ENCODE measurements at places on chromosomes 5 and 9. TPM values are rescaled to one million over a fixed set of nuclear protein-coding genes. Genes with fewer than 3 reads are reported as not detected.

- no peak for DNase-seq
Observed at GRCh38 chr5:139543423-139543991, 17.6 kb upstream of the UBE2D2 start.

DNA sequence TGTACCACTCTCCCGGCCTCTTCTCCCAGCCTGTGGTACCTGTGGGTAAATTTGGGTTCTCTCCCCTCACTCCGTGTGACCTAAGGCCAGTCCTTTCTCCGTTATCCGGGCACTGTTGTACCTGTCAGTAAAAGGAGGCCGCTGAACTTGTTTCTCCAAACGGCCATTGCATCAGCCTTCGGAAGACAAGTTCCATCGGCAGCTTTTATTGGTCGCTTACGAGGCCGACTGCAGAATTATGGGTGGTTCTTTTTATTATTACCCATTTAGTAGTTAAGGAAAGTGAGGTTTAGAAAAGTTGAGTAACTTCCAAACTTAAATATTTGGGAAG lies 558 bp downstream of the GRPEL2 start:
- DNase-seq = no peak

GRCh38 chr9:129383019-129383560 lies 205.0 kb upstream of the IER5L start:
- peak; percentile 62 for DNase-seq

GRCh38 chr9:2199999-2200796 lies 185.1 kb downstream of the SMARCA2 start:
- DNase-seq = no peak

DNA sequence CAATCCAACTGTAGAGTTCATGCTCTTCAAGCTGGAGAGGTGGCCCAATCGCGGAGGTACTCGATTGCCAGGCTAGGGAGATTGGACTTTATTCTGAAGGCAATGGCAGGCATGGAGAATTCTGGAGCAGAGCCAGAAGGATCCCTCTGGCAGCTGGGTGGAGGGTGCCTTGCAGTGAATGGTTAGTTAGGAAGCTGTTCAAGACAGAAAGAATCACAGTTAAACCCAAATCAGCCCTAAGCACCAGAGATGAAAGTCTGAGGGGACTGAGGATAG lies 182.4 kb downstream of the RGS3 start:
- DNase-seq = no peak

DNA sequence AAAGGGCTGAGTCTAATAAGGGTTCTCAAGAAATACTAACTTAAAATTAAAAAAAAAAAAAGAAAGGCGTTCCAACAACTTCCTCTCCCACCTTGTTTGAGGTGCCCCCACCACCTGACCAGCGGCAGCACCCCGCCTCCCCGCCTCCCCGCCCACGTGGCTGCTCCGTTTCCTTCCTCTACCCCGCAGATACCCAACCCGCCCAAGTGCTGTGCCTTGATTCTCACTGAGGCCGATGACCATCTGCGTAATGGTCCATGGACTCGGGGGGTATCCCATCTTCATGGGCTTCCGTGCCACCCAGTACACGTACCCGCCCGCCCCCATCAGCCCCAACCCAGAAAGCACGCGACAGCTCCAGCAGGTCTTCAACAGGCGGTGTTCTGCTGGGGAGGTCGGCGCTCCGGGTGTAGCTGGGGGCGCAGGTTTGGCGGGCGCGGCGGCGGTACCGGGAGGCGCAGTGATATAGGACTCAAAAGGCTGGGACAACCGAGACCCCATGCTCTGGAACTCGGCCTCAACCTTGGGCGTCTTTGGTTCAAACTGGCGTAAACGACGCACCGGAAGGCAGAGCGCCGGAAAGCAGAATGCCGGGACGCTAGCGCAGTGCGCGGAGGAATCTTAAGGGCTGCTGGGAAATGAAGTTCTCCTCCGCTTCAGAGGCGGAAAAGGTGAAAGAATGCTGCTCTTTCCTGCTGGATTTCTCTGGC lies at the start of gene DMAC1:
DMAC1 (minus strand) TSS at position 545 of the 710 bp plus-strand sequence; CDS start at position 501, 44 bp downstream.
- DNase-seq = peak; percentile 79

DNA sequence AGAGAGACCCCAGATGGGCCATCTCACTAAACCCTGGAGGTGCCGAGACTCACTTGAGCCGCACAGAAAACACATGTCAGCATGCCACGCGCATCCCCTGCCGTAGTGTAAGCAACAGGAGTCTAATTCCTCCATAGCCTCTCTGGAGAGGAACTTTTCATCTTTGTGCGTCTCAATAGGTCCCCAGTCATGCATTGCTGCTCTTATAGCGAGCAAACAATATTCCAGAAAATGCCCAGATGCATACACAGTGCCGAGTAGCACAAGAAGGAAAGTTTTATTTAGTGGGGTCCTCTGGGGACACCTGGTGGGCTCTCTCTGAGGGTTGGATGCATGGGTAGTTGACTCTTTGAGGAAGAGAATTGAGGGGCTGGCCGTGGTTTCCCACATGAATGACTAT lies 97.9 kb upstream of the DAP start:
- DNase-seq = no peak

DNA sequence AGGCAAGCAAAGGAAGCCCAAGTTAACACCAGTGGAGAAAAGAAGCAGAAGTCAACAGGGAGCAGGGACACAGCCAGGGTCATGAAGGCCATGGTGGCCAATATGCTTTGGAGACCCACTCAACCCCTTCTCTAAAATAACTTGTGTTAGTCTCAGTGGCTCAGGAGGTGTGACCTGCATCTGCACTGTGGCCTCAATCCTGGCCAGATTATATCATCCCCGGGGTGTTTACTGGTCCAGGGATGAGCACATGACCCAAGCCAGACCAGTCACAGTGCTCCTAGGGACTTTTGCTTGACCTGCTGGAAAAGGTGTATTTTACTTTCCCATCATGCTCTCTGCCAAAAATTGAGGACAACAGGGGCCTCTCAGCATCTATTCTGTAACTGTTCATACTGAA lies 105.2 kb downstream of the DPYSL3 start:
- no peak for DNase-seq

DNA sequence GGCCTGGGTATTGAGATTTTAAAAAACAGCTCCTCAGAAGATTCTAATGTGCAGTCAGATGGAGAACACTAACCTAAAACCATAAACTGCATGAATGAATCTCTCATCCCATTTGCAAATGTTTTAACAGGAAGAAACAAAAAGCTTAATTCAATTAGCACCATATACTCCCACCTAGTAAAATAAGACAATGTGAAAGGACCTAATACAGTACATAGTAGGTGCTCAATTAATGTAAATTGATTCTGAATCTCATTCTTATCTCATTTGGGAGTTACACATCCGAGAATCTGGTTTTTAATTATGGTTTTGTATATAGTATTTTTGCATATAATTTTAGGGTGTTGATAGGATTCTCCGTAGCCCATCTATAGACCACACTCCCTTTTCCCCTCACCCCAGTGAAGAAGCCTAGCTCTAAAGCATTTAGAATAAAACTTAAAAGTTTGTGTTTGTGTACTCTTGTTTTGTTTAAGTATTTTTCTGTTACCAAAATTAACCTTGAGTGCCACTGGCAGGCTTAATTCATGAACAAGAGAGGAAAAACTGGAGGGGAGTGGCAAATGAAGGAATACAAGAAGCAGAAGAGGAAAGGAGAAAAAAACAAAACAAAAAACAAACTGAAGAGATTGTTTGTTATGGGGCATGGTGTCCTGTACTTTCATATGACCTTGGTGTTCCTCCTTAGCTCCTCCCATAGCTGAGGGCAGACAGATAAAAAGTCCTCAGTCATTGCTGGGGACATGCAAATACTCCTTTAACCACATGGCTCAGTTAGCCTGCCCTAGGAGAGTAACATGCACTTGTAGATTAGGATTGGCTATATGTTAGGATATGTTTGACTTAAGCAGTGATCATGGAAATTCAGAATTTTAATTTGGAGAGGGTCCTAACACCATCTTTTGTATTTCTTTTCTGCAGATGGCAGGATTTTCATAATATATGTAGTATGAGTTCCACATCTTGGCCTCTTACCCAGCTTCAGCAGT lies 1.2 kb downstream of the RNF14 start:
- DNase-seq = no peak

GRCh38 chr9:4402501-4402900 lies 87.8 kb upstream of the SLC1A1 start:
- DNase-seq = no peak

DNA sequence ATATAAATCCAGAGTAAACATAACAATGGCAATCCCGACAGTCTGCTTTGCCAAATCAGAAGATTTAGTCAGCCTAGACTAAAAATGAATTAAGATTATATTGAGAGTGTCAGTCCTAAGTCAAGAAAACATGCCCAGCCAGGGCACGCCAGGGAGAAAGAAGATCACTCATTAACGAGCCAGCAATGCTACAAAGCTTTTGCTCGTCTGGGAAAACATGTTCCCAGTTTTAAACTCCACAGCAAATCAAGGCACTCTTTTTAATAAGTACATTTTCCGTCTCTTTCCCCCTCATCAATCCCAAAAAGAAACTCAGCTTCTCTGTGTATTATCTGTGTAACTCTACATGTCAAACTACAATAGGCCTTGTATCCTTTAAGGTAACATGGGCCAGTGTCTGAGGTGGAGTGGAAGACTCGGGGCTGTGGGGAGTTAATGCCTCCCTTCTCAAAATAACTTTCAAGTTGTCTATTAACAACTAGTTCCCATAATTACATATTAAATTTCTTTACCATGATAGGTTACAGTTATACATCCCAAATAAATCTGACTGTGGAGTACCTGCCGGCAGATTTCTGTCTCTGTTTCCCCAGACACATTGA lies 40.9 kb downstream of the NFIB start:
- no peak for DNase-seq

- no peak for DNase-seq
Observed at GRCh38 chr5:36161361-36161760, 9.4 kb downstream of the SKP2 start.

DNA sequence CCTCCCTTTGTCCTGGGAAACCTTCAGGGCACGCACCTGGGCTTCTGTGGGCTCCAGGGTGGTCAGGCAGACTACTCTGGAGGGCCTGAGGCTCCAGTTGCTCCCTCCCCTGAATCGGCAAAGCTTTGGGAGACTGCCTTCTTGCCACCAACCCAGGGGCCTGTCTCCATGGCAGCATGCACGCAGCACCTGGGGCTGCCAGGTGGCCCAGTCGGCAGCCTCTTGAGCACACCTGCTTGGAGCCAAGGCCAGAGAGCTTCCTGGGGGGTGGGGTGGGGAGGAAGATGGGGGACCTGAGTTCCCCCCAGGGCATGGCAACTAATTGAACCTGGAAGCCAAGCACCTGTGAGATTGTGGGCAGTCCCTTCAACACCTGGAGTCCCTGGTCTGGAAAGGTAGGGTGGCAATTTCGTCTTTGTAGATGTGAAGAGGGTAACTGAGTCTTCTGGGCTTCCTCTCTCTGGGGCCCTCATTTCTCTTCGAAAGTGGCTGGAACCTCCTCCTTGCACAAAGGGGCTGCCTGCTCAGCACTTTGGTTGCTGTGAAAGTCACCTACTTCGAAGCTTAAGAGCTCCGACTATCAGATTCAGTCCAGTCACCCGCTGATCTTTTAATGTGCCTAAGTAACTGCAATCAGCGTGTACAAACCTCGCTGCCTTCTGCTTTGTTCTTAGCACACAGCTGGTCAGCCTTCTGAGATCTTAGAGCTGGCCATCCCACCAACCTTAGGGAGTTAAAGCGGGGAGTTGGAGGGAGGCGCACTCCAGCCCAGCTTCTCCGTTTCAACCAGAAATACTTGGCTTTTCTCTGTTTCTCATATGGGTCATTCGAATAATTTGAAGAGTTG lies 4.0 kb downstream of the RNF183 start:
- DNase-seq = no peak

Gene WNK2
- 24.7 TPM for total RNA-seq

Gene DOK3
- total RNA-seq = 6.2 TPM

Gene PTGDS
- total RNA-seq = 59.8 TPM

Gene ANKRA2
- 22.3 TPM for total RNA-seq

Gene IFNA2
- total RNA-seq = not detected

All from ovary (tissue), 10 donors.